ENCODE measurements at places on chromosomes 16 and 17.

DNA sequence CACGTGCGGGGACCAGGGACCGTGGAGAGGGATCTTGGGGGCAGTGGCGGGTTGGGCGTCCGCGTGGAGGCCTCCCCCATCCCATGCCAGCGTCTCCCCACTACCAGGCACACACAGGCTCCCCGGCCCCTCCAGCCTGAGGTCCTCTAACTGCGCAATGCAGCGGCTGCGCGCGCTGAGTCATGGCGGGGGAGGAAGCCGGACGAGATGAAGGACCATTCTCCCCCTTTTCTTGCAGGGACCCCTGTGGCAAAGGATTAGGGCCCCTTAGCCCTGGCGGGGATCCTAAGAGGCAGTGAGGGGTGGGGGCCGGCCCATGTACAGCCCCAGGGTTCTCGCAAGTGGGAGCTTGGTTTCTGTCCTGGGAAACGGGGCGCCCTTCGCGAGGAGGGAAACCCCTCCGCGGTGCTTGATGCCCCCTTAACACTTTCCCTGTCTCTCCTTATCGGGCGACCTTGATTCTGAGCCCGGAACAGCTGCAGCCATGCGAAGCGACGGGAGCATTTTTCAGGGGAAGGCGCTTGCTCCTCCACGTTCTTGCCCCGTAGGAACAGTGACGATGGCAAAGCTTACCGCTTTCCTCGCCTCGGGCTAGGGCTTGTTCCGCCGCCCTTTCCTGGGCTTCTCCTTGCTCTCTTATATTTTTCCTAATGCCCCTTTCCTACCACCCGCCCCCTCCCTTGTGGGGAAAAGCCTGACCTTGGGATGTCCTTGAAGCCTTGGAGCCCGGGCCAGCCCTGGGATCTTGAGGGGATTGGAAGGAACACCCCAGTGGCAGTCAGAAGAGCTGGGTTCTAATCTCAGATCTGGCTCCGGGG is 592 bp downstream of the ALDOA start:
- DNase-seq: no peak

DNA sequence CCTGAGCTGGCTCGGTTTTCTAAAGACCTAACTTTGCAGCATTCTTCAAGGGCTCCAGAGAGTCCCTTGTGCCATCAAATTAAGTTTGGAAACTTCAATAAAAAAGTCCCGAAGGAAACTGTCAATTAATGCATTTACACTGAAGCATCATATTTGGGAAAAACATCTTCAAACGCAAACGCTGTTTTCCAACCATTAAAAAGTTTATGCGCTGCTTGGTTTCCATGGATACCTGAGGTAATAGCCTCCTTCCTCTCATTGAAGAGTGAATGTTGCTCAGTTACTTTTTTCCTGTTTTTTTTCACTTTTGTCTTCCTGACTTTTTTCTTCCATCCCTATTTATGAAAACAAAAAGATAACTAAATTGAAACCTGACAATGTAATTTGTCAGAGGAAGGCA is 399.1 kb downstream of the MAF start:
- DNase-seq: no peak

DNA sequence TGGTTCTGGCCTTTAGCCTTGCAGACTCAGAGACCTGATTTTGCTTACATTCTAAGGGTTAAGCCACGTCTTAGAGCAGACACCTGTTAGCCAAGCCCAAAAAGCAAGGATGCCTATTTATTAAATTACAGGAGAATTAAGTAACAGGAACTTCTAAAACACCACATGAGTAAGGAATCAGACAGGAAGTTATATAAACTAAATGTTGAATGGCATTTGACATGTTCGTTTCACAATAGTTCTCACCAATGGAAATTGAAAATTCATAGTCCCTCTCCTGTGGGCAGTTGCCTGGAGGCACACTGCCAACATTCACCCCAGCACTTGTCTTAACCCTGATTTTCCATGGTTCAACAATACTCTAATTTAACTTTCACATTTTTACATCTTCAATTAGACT is 9.0 kb downstream of the KRTAP9-7 start:
- no peak for DNase-seq

DNA sequence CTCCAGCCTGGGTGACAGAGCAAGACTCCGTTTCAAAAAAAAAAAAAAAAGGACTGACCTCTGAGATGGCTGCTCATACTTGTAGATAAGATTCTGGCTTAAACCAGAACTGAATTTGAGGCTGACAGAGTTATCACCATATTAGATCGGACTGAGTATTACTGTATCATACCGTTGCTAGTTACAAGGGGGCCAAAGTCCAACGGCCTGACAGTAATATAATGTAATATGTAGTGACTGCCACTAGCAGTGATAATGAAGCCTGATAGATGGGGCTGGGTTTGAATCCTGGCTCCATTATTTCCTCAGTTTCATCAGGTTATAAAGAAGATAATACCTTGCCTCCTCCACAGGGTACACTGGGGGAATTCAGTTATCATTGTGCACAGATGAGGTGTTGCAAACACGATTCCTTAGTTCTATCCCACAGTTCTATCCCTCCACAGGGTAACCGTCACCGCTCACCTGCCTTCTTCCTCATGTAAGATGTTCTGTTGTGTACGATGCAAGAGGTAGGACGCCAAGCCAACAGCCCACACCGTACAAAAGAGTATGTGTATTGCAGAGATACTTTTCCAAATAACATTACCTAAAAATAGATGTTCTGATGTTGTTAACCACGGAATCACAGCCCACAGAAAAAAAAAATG is 5.2 kb downstream of the TMEM220 start:
- DNase-seq: no peak

GRCh38 chr17:57288040-57288772 is 31.9 kb downstream of the MSI2 start:
- no peak for DNase-seq

- DNase-seq: no peak
Measured at GRCh38 chr17:78535273-78536197, 41.7 kb downstream of the DNAH17 start.

- DNase-seq: no peak
Measured at GRCh38 chr17:57991537-57991936, 3.5 kb upstream of the VEZF1 start.

- DNase-seq: peak; percentile 95
Measured at GRCh38 chr16:53865494-53865863, 161.5 kb downstream of the FTO start.

DNA sequence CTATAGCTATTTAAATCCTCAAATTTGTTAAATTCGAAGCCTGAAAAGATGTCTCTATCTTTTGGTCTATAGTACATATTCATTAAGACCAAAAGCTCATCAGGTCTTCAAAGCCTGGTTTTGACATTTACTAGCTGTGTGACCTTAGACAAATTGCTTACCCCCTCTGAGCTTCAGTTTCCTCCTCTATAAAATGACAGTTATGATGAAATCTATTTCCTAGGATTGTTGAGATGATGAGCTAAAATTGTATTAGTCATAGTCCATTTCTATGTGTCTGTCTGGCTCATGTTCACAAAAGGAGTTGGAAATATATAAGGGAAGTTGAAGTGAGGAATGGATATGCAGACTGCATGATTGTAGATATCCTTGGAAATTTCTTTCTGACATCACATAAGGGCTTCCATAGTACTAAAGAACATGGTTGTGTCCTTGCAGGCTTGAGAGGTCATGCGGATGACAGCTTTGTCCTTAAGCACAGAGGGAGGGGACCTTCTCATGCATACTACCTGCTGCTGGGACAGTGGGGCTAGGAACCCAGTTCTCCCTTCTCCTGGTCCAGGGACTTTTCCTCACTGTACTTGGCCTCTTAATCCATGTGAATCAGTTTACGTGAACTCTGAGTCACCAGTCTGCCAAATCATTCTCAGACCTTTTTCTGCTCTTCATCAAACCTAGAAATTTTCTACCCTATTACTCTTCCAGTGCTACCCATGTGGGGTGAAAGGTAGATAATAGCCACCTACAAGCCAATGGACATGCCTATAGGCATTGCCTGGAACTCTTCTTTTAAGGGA is 487.5 kb upstream of the SALL1 start:
- no peak for DNase-seq

GRCh38 chr17:80866050-80866793 is 125.4 kb upstream of the CHMP6 start:
- peak; percentile 94 for DNase-seq

- no peak for DNase-seq
Measured at GRCh38 chr17:81931189-81931556, 3.6 kb upstream of the MAFG start.

GRCh38 chr16:20944861-20945574 is 44.4 kb downstream of the LYRM1 start:
- DNase-seq: no peak

- no peak for DNase-seq
Measured at GRCh38 chr16:959232-960040, 11.3 kb downstream of the LMF1 start.

DNA sequence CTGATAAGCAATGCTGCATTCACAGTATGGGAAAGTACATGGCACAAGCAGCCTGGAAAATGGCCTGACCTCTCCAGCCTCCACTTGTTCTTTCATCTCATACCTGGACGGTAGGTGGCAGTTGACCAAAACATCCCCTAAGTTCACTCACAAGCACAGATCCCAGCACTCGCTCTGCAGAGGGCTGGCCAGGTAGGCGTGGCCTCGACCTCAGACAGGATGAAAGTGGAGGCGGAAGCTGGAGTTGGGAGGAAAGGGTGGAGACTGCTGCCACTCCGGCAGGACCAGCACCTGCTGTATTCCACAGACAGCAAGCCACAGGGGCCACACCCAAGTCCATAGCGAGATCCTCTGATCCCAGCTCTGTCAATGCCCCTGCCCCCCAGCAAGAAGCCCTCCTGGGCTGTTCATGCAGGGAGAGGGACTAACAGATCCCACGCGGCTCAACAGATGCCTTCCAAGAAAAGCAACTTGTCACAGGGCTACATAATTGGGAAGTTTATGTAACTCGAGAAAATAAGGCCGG is 31.3 kb downstream of the ZCCHC14 start:
- DNase-seq: no peak

GRCh38 chr16:49283376-49284049 is 1.9 kb upstream of the CBLN1 start:
- DNase-seq: no peak

GRCh38 chr17:63173450-63173849 is 207.4 kb downstream of the TANC2 start:
- DNase-seq: no peak

DNA sequence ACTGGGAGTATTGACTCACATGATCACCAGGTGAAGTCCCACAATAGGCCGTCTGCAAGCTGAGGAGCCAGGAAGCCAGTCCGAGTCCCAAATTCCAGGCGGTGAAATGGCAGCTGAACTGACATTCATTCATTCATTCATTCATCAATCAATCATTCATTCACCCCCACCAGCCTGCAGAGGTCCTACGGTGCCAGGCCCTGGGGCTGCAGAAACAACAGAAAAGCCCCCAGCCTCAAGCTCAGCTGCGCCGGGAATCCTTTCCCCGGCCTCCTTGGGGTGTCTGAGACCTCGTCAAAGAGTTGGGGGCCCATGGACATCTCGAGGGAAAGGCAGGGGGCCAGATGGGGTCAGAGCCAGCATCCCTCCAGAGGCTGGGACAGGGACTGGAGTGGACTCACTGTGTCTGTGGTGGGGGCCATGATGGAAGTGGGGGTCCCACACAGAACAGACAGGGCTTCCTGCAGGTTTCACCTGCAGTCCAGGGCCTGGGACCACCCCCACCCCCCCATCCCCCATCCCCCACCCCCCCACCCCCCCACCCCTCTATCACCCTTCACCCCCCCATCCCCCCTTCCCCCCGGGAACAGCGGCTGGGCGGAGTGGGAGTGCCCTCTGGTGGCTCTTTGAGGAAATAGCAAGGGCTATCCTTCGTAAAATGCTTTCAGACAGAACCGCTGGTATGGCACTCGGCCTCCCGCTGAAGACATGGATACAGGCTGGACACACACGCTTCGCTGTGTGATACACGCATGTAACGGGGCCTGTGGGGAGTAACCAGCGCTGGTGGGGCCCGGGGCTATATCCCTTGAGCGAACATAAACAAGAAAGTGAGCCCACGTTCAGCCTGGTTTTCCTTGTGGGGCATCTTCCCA is 8.5 kb upstream of the ZC3H18 start:
- DNase-seq: peak; percentile 63

- DNase-seq: peak; percentile 33
Measured at GRCh38 chr17:45248132-45248957, 13.5 kb downstream of the SPATA32 start.

DNA sequence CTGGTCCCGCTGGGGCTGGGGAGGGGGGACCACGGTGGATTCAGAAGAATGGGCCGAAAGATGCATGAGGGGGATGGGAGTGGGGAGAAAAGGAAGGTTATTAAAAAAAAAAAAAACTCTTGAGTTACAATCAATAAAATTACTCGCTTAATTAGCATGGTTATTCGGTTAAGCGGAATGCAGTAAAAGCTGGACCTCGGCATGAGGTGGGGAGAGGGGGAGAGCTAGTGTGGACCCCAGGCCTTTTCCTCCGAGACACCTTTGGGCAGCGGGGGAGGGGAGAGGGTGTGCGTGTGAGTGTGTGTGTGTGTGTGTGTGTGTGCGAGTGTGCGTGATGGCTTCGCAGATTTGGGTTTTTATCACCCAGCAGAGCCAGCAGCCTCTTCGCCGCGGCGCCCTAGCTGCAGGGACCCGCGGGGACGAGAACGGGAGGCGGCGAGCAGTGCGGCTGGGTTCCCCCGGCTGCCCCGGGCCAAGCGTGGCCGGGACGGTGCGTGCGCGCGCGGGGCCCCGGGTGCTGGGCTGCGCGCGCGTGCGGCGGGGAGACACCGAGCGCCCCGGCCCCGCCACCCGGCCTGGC is 3.7 kb downstream of the BAHCC1 start:
- DNase-seq: peak; percentile 38

DNA sequence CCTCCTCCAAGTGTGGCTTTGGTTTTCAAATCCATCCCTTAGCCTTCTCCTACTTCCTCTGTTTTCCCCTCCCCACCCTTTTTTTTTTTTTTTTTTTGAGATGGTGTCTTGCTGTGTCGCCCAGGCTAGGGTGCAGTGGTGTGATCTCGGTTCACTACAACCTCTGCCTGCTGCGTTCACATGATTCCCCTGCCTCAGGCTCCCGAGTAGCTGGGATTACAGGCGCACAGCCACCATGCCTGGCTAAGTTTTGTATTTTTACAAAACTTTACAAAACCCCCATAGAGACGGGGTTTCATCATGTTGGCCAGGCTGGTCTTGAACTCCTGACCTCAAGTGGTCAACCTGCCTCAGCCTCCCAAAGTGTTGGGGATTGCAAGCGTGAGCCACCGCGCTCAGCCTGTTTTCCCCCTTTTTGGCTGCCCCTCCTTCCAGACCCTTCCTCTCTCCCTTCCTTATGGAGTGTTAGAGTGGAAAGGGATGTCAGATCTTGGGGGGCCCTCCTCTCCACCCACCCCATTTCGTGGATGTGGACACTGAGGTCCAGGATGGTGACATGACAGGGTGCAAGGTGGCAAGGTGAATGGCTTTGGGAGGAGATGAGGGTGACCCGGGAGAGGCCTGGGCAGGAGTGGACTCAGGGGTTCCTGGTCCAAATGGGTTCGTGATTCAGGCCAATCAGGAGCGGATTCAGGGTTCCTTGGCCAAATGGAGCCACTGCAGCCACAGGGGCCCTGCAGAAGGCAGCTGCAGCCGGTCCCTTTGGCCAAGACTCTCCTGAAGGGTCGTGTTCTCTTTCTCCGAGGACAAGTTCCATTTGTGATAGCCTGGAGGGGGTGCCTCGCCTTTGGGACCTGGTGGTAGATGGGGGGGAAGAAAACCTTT is 4.8 kb downstream of the ABCC1 start:
- DNase-seq: no peak

- no peak for DNase-seq
Measured at GRCh38 chr17:7459961-7460545, 15.2 kb downstream of the CHRNB1 start.

GRCh38 chr17:61388561-61389356 is 10.9 kb upstream of the TBX2 start:
- no peak for DNase-seq
